ENCODE measurements at places on chromosomes 2 and 18. TPM values are rescaled to one million over a fixed set of nuclear protein-coding genes. Genes with fewer than 3 reads are reported as not detected.

- DNase-seq: no peak
Measured at GRCh38 chr2:133054297-133054696, 384.3 kb upstream of the LYPD1 start.

- no peak for DNase-seq
Measured at GRCh38 chr2:21602789-21603188, 479.0 kb downstream of the TDRD15 start.

DNA sequence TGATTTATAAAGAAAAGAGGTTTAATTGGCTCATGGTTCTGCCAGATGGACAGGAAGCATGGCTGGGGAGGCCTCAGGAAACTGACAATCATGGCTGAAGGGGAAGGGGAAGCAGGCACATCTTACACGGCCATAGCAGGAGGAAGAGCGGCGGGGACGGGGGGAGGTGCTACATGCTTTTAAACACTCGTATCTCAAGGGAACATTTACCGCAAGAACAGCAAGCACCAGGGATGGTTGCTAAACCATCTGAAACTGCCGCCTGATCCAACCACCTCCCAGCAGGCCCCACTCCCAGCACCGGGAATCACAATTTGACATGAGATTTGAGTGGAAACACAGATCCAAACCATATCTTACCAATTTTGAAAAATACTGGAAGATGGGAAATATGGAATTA is 362.8 kb downstream of the FBXO15 start:
- no peak for DNase-seq

GRCh38 chr2:190099890-190100697 is 37.6 kb upstream of the MSTN start:
- no peak for DNase-seq

Gene ARHGAP25
- 9.6 TPM for total RNA-seq

Gene DNAH7
- 5.0 TPM for total RNA-seq

Gene IL1B
- total RNA-seq: 0.22 TPM

Gene SLC38A11
- total RNA-seq: 4.3 TPM

Gene SDC1
- total RNA-seq: 2.8 TPM
